ENCODE measurements at places on chromosomes 3 and 15.

- DNase-seq, result no peak
Measured at GRCh38 chr15:63872759-63873510, 39.2 kb upstream of the HERC1 start.

DNA sequence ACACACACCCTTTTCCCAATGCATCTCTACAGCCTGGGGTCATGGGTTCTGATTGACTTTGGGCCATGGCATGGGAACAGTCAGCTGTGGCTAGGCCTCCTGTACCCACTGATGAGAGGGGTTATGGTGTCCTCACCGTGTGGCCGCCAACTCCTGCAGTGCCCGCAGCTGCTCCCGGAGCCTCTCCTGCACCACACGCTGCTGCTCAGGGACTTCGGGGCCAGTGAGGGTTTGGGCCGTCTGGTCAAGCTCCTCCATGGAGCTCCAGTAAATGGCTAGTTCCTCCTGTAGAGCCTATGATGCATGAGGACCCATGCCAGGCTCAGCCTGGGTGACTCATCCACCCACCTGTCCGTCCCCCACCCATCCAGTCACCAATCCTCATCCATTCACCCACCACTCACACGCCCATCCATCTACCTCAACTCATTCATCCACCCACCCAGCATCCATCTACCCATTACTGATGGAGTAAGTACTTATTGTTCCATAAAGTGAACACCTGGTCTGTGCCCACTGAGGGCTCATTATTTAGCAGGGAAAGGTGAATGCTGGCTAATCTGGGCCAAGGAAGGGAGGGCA is 21.6 kb downstream of the SPTBN5 start:
- no peak for DNase-seq

GRCh38 chr3:117580806-117581205 is 871.2 kb downstream of the TUSC7 start:
- no peak for DNase-seq

DNA sequence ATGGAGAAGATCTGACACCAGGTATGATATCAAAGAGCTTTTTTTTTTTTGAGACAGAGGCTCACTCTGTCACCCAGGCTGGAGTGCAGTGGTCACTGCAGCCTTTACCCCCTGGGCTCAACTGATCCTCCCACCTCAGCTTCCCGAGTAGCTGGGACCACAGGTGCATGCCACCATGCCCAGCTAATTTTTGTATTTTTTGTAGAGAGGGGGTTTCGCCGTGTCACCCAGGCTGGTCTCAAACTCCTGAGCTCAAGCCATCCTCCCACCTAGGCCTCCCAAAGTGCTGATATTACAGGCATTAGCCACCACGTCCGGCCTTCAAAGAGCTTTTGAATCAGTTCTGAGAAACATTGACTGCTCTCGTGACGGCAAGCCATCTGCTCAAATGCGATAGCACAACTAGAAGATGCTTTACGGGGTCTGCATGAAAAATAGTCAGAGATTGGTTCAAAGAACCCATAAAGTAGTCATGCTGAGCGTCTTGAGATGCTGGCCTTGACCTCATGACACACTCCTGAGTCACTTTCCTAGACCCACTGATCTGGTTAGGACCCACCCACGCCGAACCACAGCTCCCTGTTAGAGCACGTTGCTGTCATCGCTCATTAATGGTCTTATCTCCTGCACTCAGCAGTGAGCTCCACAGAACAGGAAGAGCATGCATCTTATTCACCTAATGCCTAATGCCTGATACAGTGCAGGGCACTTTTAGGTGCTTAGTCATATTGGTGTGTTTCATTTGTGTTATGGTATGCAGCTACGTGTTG is 57.0 kb upstream of the NR2F2 start:
- no peak for DNase-seq

DNA sequence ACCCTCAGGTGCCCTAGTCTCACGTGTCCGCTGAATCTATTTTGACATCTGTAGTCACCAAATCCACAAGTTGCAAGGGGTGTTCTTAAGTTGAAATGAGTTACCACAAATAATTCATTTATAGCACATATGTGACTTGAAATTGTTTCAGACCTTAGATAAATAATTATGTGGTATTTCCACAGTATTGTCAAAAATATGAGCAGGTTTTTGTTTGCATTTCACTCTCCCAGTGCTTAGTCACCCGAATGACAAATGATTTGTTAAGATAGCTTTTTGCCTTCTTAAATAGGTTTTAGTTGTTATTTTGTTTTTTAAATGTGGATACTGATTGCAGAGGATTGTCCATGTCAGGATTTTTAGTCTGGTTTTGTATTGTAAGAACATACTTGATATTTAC is 2.6 kb downstream of the MFSD1 start:
- DNase-seq, result no peak

DNA sequence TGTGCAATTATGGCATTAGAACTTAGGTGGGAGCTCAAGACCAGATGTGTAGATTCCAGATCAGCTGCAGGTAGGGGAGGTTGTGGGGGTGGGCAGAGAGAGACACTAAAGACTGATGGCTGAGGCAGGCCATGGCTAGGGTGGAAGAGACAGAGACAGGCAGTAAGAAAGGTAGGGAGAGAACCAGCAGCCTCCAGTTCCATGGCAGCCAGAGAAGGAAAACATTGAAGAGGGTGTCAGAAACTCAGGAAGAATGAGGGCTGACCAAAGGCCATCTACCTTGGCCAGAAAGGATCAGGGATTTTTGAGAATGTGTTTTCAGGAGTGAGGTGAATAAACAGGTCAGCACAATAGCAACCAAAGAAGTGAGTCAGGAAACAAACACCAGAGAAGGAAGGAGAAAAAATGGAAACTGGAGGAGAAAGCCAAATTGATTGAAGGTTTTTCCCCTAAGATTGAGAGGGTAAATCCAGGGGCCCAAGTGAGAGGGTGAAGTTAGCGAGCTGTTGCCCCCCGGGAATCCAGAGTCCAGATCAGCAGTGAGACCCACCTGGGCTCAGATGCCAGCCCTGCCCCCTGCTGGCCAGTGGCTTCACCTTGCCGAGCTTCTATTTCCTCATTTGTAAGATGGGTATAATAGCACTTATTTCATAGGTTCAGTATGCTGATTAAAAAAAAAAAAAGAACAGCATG is 41.0 kb downstream of the ABHD2 start:
- DNase-seq, result peak; percentile 23

GRCh38 chr3:15557511-15557946 is 36.0 kb upstream of the COLQ start:
- peak; percentile 73 for DNase-seq

DNA sequence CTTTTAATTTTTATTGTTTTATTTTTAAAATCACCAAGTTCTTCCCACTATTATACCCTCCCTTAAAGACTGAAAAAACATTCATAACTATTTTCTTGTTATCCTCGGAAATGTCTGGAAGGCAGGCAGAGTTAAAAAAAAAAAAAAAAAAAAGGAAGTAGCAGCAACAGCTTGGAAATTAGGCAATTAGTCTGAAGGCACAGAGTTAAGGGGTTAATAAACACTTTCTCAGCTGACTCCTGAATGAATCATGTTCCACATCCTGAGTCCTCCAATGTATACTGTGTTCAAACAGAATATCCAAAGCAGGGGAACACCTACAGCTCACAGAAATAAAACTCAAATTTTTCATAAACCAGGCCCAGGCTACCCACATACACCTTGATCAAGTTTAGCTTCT is 5.8 kb downstream of the HEXA start:
- no peak for DNase-seq

DNA sequence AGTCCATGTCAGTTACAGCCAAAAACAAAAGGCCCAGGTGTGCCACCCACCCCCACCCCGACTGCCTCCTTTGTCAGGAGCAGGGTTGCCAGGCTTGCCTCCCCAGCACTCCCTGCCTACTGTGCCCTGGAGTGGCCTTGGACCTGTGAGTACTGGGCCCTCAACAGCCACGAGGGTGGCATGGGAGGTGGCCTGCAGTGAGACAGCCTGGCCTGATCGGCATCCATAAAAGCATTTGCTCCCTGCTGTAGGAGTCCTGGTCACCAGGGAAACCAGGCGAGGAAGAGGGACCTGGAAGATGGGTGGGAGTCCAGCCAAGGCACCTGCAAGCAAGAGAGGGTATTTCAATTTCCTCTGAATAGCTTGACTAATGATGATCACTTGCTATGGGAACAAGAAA is 56.4 kb upstream of the KCNMB2 start:
- no peak for DNase-seq

GRCh38 chr15:90918034-90918788 is 14.1 kb downstream of the HDDC3 start:
- no peak for DNase-seq

GRCh38 chr15:29066310-29066709 is 180.5 kb downstream of the APBA2 start:
- no peak for DNase-seq

DNA sequence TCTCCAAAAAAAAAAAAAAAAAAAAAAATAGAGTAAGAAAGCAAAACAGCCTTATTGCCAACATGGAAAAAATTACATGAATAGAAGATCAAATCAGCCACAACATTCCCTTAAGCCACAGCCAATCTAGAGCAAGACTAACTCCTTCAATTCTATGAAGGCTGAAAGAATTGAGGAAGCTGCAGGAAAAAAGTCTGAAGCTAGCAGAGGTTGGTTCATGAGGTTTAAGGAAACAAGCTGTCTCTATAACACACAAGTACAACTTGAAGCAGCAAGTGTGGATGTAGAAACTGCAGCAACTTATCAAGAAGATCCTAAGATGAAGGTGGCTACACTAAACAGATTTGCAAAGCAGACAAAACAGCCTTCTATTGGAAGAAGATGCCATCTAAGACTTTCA is 9.3 kb downstream of the PARL start:
- no peak for DNase-seq

DNA sequence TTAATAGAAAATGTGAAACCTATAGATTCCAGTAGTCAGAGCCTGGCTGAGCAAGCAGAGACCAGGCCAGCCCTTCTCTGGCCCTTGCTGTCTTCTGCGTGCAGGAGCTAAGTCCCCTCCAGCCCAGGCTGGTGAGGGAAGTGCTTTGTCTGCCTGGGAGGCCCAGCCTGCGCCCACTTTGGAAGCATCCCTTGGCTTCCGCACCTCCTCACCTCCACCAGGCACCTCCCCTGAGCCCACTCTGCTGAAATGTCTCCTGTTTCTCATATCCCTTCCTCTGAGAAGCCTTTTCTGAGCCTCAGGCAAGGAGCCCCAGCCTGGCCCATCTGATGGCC is 45.3 kb downstream of the ALDH1L1 start:
- DNase-seq, result no peak

- no peak for DNase-seq
Measured at GRCh38 chr3:132354916-132355702, 37.9 kb downstream of the ACP3 start.

- no peak for DNase-seq
Measured at GRCh38 chr3:163508206-163508605, 1570.1 kb downstream of the SI start.

- DNase-seq, result no peak
Measured at GRCh38 chr3:115254492-115255196, 107.6 kb upstream of the ZBTB20 start.

GRCh38 chr15:99437315-99438223 is 128.2 kb upstream of the MEF2A start:
- DNase-seq, result no peak

DNA sequence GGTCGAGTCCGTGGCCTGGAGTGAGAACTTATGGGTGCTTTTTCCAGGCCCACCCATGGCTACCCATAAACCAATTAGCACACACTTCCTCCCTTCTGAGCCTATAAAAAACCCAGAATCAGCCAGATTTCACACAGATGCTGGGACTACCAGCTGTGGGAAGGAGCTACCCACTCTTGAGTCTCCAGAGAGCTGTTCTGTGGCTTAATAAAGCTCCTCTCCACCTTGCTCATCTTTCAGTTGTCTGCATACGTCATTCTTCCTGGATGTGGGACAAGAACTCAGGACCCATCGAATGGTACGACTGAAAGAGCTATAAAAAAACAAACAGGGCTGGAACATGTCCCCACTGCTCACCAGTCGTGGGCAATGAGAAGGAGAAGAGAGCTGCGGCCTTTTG is 555.4 kb upstream of the CCDC54 start:
- no peak for DNase-seq

- DNase-seq, result no peak
Measured at GRCh38 chr3:54850484-54851018, 77.3 kb downstream of the LRTM1 start.

GRCh38 chr3:177713928-177714900 is 516.9 kb upstream of the TBL1XR1 start:
- DNase-seq, result no peak

DNA sequence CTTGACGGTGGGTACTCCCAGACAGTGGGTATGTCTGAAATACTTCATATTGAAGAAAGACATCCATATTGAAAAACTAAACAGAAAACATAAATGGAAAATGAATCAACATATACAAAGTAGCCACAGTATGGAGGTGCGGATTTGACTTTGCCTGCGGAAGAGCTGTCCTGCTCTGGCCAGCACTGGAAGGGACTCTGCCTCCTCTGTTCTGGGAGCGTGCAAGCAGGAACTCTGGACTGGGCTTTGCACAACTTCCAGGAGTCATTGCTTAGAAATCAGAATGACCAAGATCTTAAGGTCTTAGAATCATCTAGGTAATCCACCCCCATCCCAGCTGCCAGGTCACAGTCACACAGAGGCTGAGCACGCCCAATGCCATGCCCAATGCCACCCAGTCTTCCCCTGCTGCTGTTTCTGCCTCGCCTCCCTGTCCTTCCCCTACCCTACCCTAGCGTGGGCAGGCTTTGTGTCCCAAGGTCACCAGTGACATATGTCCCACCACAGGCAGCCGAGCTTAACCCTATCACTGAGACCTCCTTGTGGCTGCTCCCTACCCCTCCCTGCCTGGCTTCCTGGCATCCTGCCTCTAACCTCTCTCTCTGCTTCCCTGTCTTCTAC is 36.3 kb downstream of the CDC25A start:
- DNase-seq, result no peak

DNA sequence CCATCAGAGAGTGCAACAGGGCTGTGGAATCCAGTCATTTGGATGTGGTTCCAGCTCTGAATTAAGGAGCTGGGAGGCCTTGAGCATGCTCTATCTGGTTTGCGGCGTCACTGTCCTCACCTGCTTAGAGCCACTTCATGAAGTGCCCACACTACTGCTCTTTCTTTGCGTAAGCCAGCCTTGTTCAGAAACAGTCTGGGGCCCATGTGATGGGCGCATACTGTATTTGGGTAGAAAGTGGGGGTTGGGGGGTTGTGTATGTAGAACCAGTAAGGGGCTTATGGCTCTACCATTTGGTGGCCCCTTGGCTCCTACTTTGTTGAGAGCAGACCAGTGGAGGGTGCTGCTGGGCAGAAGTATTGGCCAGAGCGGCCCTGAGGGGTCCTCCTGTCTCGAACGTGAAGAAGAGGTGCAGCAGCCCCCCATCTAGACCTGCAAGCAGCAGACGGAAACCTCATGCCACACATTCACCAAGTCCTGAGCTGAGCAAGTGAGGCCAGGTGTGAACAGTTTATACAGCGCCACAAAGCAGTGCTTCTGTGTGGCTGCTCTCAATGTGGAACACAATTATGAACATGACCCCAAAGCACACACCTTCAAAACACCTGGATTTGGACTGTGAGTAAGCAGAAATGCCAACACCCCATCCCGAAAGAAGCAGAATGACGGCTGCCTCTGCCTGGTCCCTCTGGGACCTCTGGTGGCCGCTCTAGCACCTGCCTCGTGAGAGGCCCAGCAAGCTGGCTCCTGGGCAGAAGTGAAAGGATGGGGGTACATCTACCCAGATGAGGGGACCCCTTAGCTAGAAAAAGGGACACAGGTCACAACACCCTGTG is 26.6 kb downstream of the SRPRB start:
- DNase-seq, result no peak

Data from naive thymus-derived CD4-positive, alpha-beta T cell (primary cell).